ENCODE measurements at places on chromosomes 4 and X. TPM values are rescaled to one million over a fixed set of nuclear protein-coding genes. Genes with fewer than 3 reads are reported as not detected.
A peak's percentile ranks its signal among the peaks of the same experiment; 100 is the strongest.

F9 gene
- total RNA-seq, result not detected

GPR34 gene
- total RNA-seq, result not detected

RAB39B gene
- total RNA-seq, result not detected

POLN gene
- 0.26 TPM for total RNA-seq

MAPK10 gene
- total RNA-seq, result 0.44 TPM

GAGE1 gene
- total RNA-seq, result not detected

CLNK gene
- total RNA-seq, result not detected

JCHAIN gene
- total RNA-seq, result not detected

SSX4 gene
- not detected for total RNA-seq

DIPK2B gene
- total RNA-seq, result 0.40 TPM

DKC1 gene
- 89.2 TPM for total RNA-seq

ZDHHC15 gene
- total RNA-seq, result not detected

- DNase-seq, result no peak
Measured at GRCh38 chr4:2721586-2721985, 34.5 kb downstream of the TNIP2 start.

GRCh38 chr4:15376594-15376993 is 51.2 kb upstream of the C1QTNF7 start:
- peak; percentile 54 for DNase-seq

- DNase-seq, result no peak
Measured at GRCh38 chr4:6926081-6926480, 16.5 kb downstream of the TBC1D14 start.

DNA sequence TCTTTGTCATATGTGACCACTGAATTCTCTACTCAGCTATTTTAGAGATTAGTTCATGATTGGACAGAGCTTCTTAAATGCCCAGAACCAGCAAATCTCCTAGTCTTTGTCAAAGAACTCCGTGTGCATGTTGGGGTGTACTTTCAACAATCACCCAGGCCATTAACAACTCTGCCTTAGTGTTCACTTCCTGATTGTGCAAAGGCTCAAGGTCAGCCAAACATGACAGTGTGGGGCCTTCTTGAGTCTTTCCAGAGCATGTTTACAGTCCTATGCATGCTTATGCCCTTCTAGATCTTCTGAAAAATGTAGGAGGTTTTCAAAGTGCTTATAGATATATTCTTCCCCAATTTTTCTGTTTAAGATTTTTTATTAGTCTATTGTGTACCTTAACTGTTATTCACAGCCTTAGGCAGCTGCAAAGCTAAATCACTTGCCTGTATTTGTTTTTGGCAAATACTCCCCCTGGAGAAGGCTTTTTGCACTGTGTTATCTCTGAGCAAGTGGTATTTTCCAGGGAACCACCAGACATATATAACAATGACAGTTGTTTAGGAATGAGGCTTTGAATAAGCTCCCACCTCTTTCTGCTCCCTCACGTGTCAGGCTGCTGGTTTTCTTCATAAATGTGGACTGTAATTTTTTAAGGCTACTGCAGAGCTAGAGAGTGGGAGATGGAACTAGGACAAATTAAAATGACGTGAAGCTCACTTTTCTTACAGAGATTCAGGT is 24.0 kb upstream of the DRP2 start:
- DNase-seq, result no peak

DNA sequence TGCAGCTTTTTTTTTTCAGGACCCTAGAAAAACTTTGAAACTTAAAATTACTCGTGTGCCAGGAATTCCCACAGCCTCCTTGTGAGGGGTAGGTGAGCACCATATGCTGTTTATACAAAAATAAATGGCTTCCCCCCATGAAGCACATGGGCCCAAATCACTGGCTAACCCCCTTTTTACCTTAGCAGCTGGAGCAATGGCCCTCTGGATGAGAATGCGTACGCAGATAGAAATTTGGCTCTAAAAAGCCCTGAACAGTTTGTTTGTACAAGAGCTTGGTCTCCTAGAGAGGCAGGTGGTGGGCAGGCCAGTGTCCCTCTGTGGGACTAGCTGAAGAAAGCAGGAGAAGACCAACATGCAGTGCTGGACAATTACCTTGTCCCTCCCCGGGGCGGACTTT is 76.5 kb downstream of the SLC9A6 start:
- no peak for DNase-seq

GRCh38 chr4:74206088-74206825 is 48.3 kb downstream of the MTHFD2L start:
- no peak for DNase-seq

DNA sequence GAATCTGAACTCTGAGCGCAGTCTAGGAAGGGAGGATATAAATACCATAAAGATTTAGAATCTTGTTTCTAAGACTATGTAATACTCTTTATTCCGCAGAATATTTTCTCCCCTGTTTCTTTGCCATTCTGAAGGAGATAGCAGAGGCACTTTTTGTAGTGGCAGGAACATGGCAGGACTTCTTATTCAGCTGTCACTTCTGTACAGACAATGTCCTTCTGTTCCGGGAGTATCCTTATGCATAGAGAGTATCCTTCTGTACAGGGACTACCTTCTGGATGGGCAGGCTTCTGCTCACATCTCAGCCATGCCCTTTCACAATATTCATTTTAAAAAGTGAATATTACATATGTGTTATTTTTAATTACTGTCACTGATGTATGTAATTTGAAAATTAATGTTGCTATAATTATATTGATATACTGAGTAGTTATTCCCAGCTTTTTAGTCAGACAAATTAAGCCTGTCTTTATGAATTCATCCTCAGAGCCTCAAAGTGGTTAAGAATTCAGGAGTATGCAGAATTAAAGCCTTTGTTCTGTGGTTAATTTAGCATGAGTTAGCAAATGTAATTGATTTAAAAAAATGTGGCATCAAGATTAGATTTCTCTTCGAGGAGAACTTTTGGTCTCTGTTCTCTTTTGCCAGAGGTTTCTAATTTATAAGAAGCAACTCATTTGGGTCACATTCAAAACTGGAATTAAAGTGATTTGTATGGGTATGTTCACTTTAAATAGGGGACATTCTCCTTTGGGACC is 174.4 kb downstream of the FHIP1A start:
- no peak for DNase-seq

- peak; percentile 46 for DNase-seq
Measured at GRCh38 chr4:3285558-3286334, 7.1 kb upstream of the RGS12 start.

GRCh38 chrX:36534900-36535299 is 473.3 kb upstream of the FAM47C start:
- no peak for DNase-seq

GRCh38 chr4:110003401-110004187 is 90.9 kb downstream of the EGF start:
- DNase-seq, result no peak

DNA sequence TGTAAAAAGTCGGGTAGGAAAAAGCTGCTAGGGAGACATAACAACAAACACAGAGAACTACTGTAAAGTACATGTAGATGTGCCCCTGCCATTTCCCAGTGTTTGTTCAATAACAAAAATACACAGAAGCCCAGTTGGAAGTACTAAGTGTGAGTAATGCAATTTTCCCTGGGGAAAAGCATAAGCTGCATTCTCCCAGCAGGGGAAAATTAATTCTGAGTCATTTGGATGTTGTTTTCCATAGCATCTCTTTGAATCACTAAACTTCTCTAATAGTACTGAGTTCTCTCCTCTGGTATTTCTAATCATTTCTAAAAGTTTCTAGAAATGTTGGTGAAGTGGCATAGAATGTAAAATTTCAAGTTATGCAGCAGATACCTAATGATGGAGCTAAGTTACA is 1114.9 kb downstream of the C4orf33 start:
- DNase-seq, result peak; percentile 47

GRCh38 chrX:53669258-53669657 is 17.3 kb downstream of the HUWE1 start:
- DNase-seq, result no peak

- DNase-seq, result no peak
Measured at GRCh38 chr4:127174616-127175015, 458.1 kb upstream of the INTU start.

DNA sequence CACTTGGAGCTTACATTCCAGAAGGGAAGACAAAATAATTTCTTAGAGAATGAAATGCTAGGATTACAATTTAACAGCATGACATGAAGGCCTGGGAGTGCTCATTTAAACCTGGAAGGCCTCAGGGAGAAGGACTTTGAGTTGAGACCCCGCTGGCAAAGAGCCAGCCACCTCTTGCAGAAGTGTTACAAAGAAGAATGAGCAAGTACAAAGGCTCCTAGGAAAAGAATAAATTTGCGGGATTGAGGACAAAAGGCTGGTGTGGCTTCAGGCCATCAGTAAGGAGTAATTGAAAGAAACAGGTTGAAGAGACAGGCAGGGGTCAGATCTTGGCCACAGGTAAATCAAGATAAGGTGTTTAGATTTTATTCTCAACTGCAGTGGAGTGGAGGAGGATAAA is 3.1 kb upstream of the ELOVL6 start:
- no peak for DNase-seq

GRCh38 chrX:149365061-149365460 is 140.0 kb downstream of the IDS start:
- DNase-seq, result peak; percentile 3

All from PC-3 (cell line).